ENCODE measurements at places on chromosomes 3 and 15.

- no peak for DNase-seq
Observed at GRCh38 chr15:32041294-32041693, 11.0 kb downstream of the CHRNA7 start.

DNA sequence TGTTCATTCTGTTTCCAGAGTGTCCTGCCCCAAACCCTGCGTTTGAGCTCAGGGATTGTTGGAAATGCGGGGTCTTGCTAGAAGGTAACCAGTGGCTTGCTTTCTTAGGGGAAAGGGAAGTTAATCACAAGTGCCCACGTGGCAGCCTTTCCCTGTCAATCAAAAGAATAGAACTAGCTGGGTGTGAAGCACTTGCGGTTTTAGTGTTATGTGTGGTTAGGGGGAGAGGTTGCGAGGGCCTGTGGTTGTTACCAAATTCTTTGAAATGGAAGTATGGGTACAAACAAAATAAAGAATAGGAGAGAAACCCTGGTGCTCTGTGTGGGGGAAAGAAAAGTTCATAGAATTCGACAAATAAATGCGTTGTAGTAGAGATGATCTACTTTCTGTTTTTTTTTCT, 67.6 kb downstream of the FNDC3B start:
- peak; percentile 12 for DNase-seq

- DNase-seq, result no peak
Observed at GRCh38 chr3:12194209-12194608, 35.5 kb upstream of the TIMP4 start.

GRCh38 chr3:15768421-15769255, 29.1 kb downstream of the ANKRD28 start:
- peak; percentile 82 for DNase-seq

DNA sequence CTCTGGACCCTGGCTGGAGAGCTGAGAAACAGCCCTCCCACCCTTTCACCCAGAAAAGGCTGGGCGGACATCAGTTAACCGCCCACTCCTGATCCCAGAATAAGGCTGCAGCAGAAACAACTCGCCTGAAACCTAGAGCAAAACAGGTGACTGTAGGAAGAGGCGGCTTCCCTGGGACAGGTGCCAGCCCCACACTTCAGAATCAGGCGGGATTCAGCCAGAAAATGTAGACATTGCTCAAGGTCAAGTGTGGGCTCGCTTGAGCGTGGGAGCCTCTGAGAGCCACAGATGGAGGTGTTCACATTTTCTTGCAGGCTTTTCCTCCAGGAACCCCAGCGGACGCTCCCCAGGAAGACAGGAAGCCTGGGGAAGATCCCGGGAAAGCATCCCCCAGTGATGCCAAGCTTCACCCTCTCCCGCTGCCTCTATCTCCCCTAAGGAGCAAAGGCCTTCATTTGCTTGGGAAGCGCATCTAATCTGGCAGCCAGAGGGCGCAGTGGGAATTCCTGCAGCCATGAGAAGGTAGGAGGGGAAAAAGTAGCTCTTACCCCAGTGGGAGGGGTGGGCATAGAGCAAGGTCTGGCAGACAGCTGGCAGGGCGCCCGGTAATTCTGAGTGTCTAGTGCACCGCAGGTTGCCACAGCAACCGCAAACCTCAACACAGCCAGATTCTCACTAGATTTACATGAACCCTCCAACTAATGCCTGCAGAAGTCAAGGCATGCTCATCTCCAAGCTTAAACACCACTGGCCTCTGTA, 77.7 kb downstream of the OCA2 start:
- peak; percentile 76 for DNase-seq

GRCh38 chr3:101828691-101829436, 20.4 kb upstream of the NFKBIZ start:
- DNase-seq, result peak; percentile 24

GRCh38 chr3:78633626-78634025, 1134.2 kb downstream of the ROBO1 start:
- DNase-seq, result no peak

- no peak for DNase-seq
Observed at GRCh38 chr3:119588112-119588511, 8.8 kb downstream of the ADPRH start.

DNA sequence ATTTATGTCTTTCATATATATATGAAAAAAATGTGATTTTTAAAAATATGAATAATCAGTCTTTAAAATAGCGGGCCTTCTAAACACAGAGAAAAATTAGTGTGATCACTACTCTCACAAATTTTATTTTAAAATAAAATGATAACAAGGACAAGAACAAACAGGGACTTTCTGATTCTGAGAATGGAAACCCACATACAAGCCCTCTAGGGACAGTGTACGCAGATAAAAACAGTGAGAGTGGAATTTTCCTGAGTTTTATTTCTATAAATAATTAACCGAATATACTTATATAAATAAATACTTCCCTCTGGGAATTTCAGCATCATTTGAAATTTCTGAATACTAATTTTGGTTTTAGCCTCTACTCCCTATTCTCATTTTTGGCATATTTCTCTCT, 201.4 kb upstream of the CBLB start:
- no peak for DNase-seq

- DNase-seq, result no peak
Observed at GRCh38 chr15:92636401-92636907, 19.1 kb downstream of the FAM174B start.

GRCh38 chr3:52029053-52029452, 27.3 kb downstream of the DUSP7 start:
- DNase-seq, result no peak

GRCh38 chr3:4736284-4736861, 242.9 kb upstream of the BHLHE40 start:
- no peak for DNase-seq

Measured in urothelium cell line (cell line).